NCI-H2081 (cell line): ENCODE measurements at places on chromosomes 2 and 18.

DNA sequence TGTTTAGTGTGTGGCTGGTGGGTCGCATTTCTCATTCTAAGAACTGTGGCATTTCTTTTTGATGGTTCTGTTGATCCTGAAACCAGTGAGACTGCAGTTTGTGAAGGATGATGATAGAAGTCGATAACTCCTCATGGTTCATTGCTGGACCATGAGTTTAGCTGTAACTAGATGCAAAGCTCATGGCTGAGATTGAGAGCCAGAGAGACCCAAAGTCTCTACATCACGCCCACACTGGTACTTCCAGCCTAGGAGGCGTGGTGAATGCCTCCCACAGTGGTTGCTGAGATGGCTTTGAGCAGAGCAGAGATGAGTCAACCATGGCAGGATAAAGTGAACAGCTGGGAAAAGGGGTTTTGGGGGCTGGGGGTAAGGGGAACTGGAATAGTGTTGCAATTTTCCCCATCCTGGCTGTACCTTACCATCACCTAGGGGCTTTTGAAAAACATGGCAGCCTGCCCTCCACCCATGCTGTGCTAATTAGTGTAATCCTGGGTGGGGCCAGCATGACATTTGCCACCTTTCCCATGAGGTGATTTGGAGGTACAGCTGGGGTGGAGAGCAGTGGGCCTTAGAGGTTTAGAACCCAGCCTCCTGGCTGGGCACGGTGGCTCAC, 24.1 kb downstream of the INPP4A start:
- no peak for DNase-seq

GRCh38 chr18:6219116-6219717, 195.5 kb downstream of the L3MBTL4 start:
- DNase-seq = no peak

DNA sequence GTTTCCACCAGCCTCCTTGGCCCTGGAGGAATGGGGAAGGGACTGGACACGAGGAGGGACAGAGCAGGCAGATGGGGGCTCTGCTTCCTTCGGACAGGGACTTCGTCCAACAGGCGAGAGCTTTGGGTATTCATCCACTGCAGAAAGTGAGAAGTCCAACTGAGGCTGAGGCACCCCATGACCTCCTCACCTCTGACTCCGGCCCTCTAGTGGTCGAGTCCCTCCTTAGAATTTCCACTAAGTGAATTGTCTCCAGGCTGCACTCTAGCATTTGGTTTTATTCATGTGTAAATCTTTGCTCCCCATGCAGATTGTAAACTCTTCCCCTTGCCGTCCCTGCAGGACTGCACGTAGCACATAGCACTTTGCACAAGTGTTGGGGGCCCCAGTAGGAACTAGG, 75.6 kb downstream of the TMEM247 start:
- DNase-seq = no peak

DNA sequence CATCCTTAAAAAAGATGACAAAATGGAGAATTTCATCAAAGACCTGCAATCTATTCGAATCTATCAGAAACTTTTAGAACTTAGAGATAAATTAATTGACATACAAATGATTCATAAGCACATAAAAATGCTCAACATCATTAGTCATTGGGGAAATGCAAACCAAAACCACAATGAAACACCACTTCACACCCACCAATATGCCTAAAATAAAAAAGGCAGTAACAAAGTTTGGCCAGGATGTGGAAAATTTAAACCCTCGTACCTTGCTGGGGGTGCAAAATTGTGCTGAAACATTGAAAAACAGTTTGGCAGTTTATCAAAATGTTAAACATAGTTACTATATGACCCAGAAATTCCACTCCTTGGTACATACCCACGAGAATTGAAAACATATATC, 11.5 kb upstream of the EIF2AK3 start:
- DNase-seq = no peak

GRCh38 chr2:30686000-30686399, 121.2 kb downstream of the CAPN13 start:
- peak; percentile 74 for DNase-seq

DNA sequence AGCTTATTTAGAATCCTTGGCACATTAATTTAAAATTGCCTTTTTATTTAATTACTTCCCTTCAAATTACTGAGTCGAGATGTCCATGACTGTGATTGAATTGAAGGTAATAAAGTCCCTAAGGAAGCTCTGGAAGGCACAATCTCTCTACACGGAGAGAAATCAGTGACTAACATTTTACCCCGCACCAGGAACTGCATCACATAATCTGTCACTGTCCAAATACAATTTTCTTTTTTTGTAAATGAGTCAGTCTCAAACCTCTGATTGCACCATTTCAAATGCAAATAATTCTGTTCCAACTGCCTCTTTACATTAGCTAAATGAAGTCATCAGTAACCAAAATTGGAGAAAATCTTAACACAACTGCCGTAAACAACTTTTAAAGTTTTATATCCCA, 311.9 kb downstream of the CCDC178 start:
- peak; percentile 11 for DNase-seq

GRCh38 chr2:98891591-98891990, 44.4 kb downstream of the CRACDL start:
- DNase-seq = no peak

DNA sequence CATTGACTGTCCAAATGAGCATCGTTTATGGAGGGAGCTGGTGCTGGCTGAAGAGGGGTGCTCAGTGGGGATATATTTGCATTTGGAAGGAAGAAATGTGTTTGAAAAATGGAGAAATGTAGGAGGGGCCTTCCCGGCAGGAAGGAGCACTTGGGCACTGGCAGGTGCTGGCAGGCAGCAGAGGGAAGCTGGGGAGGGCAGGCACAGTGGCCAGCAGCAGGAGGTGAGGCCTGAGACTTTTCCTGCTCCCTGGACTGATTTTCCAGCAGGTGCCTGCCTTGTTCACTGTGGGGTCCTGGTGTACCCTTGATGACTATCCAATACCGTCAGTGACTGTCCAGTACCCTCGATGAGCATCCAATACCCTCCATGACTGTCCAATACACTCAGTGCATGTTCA, 20.8 kb upstream of the HPCAL1 start:
- no peak for DNase-seq

DNA sequence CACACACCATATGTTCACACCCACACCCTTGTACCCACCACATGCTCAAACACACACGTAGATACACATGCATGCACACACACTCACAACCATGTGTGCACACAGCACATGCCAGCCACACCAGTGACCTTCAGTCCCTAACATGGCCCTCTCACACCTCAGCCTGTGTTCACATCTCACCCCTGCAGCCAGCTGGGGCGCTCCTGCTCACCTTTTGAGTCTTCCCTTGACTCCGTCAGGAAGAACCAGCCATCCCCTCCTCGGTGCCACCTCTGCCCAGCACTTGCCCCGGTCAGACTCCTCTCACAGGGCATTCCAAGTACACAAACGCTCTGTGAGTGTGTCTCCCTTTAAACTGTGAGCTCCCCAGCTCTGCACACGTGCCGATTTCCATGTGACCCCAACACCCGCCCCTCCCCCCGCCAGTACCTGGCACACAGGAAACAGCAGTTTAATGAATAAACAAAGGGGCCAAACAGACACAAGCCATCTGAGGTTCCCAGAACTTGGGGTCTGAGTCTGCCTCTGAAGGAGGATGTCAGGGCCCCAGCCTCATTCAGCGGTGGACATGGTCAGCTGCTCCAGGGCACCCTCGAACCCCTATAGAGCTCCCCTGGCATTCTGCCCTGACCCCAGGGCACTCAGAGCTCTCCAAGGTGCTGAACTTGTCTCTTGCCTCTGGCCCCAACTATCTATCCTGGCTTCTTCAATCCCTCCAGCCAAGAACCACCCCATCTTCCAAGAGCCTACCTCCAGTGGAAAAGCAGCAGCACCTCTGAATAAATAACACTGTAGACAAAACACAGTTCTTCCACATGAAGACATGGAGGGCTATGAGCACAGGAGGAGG, 252.9 kb downstream of the ATAD2B start:
- no peak for DNase-seq

GRCh38 chr2:214005337-214005736, 405.5 kb upstream of the VWC2L start:
- DNase-seq = peak; percentile 1

DNA sequence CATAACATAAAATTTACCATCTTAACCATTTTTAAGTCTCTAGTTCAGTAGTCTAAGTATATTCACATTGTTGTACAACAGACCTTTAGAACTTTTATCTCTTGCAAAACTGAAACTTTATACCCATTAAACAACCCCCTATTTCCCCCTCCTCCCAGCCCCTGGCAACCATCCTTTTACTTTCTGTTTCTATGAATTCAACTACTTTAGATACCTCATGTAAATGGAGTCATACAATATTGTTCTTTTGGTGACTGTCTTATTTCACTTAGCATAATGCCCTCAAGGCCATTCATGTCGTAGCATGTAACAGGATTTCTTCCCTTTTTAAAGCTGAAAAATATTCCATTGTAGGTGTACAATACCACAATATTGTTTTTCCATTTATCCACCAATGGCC, 129.8 kb downstream of the PDE11A start:
- DNase-seq = no peak

DNA sequence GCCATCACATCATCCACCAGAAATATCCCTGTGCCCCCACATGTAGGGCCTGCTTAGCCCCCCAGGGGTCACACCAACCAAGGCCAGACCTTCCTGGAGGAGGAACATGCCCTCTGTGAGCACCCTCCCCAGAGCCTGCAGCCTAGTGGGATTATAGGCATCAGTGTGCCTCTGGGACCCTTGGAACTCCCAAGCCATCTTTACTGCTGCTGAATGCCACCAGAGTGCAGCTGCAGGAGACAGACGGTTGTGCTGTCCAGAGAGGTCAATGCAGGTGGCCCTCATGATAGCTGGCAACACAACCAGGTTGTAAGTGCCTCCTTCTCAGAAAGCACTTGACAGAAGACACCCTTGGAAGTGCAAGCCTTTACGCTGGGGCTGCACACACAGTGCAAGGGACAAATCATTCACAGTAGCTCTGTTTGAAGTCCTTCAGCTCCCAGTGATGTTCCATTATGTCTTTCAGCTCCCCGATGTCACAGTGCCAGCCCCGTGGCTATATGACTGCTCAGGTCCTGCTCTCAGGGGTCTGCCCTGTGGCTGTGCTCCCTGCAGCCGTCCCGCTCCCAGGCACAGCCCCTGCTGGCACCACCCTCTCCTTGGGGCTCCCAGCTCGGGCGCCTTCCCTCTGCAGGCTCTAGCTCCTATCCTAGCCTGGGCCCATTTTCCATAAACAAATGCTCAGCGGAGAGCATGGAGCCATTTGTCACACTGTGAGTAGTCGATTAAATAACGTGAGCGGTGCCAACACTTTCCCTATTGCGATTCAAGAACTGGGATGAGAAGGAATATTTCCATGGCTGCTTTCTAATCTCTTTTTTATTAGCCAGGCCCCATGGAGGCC, 65.1 kb downstream of the EDAR start:
- no peak for DNase-seq

GRCh38 chr2:68837164-68837860, 33.9 kb downstream of the BMP10 start:
- DNase-seq = no peak

DNA sequence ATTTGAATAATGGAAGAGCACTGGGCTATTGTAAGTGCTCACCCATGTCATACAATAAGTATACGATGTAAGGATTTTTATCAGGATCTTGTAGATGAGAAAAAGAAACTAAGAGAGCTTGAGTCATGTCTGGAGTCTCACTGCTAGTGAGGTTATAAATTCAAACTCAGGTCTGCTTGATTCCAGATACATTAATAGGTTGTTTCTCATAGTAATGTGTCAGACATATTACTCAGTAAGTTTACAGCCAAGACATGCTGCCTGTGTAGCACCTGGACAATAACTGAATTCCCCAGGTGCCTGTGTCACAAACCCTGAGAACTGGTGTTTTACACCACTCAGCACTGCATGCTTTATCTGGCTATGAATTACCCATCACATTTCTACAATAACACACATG, 216.9 kb upstream of the LRP1B start:
- no peak for DNase-seq

DNA sequence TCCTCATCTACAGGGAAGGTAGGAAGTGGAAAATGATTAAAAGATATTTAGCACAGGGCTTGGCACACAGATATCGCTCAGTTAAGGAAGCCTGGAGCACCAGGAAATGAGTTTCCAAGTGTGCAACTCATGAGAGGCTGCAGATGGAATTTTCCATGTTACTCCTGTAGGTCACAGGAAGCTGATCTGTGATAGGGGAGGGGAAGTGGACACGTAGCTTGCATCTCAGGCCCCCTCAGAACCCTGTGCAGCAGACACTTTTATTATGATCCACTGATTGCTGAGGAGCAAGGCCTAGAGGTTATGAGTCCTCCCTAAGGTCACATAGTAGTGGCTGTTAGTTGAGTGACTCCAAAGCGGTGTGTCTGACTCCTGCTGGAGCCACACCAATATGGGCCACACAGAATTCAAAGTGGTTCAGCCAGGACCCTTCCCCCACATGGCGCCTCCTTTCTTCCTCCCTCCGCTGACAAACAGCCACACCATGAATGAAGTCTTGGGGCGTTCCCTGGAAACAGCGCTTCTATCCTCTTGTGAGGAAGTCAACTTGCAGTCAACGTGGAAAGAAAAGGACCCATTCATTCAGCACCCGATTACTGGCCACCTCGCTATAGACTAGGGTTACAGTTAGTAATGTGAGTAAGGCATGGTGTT, 21.5 kb downstream of the DYSF start:
- DNase-seq = no peak

GRCh38 chr2:72843301-72843700, 17.5 kb upstream of the EXOC6B start:
- no peak for DNase-seq

DNA sequence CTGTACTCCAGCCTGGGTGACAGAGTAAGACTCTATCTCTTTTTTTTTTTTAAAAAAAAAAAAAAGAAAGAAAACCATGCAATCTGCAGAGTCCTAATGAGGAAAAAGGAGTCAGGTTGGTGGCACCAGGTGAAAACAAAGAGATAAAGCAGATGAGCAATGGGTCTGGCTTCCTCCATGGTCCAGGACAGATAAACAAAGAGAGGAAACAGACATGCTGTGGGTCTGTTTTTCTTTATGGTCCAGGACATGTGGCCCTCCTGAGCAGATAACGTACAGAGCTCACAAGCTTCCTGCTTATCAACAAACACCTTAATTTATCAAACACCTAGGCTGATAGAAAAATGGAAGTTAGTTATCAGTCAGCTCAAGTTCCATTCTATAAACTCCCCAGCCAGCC, 24.4 kb upstream of the TUBB6 start:
- no peak for DNase-seq

DNA sequence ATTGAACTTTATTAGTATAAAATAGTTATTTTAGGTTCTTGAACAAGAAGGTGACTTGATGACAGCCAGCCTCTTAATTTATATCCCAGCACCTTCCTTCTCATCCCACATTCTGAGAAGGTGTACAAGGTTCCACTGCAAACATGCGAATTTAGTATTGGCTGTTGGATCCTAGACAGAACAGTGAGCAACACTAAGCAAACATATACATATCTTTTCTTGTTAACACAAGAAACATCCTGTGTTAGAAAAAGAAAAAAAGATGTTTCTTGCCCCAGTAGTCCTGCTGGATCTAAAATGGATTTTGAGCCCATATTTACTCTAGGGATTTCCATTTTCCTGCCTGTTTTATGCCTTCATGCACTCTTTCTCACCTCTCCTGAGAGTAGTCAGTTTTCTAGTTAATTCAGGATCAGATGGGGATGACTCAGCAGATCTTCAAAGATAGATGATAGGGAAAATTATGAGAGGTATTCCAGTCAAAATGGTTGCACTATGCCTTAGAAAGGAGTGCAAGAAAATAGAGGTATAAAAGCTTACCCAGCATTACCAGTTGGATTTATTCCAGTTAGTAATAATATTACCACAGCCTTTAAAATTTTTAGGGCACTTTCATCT, 336.5 kb downstream of the MEIS1 start:
- no peak for DNase-seq

- DNase-seq = no peak
These were observed 29.1 kb upstream of the SCLY start for GRCh38 chr2:238031751-238032150.
